ENCODE measurements at places on chromosomes 13 and 19. TPM values are rescaled to one million over a fixed set of nuclear protein-coding genes. Genes with fewer than 3 reads are reported as not detected.
A peak's percentile ranks its signal among the peaks of the same experiment; 100 is the strongest.

DNA sequence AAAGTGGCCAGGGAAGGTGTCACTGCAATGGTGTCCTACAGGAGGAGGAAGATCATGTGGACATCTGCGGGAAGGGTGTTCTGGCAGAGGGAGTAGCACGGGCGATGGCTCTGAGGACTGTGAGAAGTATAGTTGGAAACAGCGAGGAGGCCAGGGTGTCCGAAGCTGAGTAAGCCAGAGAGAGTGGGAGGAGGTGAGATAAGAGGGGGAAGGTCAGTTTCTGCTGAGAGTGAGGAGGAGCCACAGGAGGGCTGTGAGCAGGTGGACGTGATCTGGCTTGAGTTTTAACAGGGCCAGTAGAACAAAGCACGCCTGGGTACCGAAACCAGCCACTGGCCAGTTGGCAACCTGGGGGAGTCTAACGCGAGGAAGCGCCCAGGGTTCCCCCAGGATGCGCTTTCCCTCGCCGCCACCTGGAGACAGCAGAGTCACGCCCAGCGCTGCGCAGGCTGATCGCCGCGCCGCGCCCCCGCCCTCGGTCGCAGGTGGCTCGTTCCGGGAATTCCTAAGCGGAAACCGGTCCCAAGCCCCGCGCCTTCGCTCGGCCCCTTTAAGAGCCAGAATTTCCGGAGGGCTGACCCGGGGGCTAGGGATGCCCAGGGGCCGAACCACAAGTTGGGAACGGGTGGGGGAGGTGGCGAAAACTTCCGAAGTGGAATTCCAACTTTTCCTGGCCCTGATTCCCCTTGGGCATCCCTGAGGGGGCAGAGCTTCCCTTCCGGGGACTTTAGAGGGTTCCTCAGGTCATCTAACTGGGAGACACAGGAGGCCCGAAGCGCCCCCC is 1.1 kb upstream of the LSR start:
- peaks cover 10% of the 10 kb centered on the region for H3K36me3 ChIP-seq
- H3K4me1 ChIP-seq: peaks cover 22% of the 10 kb centered on the region
- peak; percentile 89 for DNase-seq
- peak overlapping the region; percentile 97 for H3K4me3 ChIP-seq
- no peaks in the 10 kb centered on the region for H3K27me3 ChIP-seq

ZNF135 gene
- total RNA-seq: 17.3 TPM

DNA sequence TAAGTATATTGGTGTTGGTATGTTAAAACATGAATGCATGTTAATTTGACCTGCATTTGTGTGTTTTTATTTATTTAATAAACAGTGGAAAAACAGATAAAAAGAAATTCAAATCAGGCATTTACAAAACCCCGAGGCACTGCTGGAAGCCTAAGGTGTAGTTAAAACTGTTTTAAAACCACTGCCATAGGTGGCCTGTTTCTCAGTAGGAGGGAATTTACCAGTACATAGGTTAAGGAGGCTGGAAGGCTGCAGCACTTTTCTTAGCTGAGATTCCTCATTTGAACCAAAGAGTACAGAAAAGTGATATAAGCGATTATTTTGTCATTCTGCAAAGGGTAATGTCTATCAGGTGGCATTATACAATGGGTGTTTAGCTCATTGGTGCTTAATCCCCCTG is 99.6 kb downstream of the PAN3 start:
- no peak overlapping the region for H3K27ac ChIP-seq
- H3K36me3 ChIP-seq: peaks cover 16% of the 10 kb centered on the region
- no peaks in the 10 kb centered on the region for H3K27me3 ChIP-seq
- DNase-seq: no peak
- H3K4me3 ChIP-seq: no peak overlapping the region
- peaks cover 4% of the 10 kb centered on the region for H3K4me1 ChIP-seq

ZNF175 gene
- 14.6 TPM for total RNA-seq

PRX gene
- 1.2 TPM for total RNA-seq

DNA sequence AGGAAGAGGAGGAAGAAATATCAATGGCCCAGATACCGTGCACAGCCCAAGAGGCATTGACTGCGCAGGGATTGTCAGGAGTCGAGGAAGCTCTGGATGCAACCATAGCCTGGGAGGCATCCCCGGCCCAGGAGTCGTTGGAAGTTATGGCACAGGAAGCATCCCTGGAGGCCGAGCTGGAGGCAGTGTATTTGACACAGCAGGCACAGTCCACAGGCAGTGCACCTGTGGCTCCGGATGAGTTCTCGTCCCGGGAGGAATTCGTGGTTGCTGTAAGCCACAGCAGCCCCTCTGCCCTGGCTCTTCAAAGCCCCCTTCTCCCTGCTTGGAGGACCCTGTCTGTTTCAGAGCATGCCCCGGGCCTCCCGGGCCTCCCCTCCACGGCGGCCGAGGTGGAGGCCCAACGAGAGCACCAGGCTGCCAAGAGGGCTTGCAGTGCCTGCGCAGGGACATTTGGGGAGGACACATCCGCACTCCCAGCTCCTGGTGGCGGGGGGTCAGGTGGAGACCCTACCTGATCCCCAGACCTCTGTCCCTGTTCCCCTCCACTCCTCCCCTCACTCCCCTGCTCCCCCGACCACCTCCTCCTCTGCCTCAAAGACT is 36.0 kb downstream of the KEAP1 start:
- H3K27me3 ChIP-seq: peaks cover 17% of the 10 kb centered on the region
- no peak overlapping the region for H3K27ac ChIP-seq
- no peak overlapping the region for H3K4me3 ChIP-seq

Data from progenitor cell of endocrine pancreas (in vitro differentiated cells).